ENCODE measurements at places on chromosomes 13 and 19.

DNA sequence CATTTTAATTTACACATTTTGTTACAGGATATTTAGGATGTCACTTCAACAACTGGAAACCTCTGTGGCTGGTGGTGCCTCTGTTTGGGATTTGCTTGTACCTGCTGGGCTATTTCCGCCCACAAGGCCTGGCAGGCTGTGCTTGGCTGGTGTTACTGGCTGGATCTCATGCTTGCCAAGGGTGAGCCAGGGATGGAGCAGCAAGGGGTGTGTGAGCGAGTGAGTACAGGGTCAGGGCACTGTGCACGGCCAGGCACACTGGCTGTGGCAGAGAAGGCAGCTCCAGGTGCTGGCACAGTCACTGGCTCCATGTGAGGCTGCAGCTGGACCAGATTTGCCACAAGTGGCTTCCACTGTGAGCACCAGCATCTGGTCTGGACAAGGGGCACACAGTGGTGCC, 1254.8 kb downstream of the SLITRK5 start:
- DNase-seq, result no peak

GRCh38 chr13:29210676-29211075, 384.8 kb downstream of the SLC7A1 start:
- DNase-seq, result no peak

DNA sequence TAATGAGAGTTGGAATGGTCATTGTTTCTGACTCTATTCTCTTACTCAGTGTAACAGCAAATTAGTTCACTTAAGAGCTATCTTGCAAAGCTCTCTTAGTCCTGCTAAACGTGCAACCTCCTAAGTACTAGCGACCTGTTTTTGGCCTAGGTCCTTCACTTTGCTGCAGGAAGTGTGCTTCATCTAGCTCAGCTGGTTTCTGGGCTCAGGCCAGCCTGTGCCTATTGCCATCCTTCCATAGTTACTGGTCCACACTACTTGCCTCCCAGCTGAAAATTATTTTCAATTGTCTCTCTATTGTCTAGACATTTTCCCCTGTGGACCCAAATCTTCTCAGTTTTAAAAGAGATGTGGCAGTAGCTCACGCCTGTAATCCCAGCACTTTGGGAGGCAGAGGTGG, 561.3 kb downstream of the FGF9 start:
- no peak for DNase-seq

GRCh38 chr13:20397896-20398295, 127.8 kb downstream of the CRYL1 start:
- no peak for DNase-seq

GRCh38 chr19:49136771-49137171, 17.4 kb downstream of the PPFIA3 start:
- DNase-seq, result no peak

GRCh38 chr19:53988981-53989380, 2.5 kb upstream of the CACNG6 start:
- DNase-seq, result no peak

- no peak for DNase-seq
Measured at GRCh38 chr19:13437919-13438618, 68.2 kb downstream of the CACNA1A start.

GRCh38 chr19:2302319-2303210, 5.4 kb downstream of the LINGO3 start:
- peak; percentile 67 for DNase-seq

- DNase-seq, result no peak
Measured at GRCh38 chr19:1991018-1991913, 24.2 kb downstream of the BTBD2 start.

DNA sequence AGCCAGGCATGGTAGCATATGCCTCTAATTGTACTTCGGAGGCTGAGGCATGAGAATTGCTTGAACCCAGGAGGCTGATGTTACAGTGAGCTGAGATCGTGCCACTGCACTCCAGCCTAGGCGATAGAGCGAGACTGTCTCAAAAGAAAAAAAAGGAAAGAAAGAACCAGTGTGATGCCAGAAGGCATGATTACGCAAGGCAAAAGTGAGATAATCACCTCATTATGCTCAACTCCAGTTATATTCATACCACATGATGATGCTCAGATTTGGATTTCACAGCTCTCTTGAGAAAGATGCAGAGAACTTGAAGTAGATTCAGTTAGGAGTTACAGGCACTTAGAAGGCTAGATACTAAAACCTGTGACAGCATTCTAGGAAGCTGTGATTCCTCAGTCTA, 21.8 kb downstream of the RCBTB1 start:
- no peak for DNase-seq

GRCh38 chr19:50925734-50926133, 14.5 kb upstream of the KLK4 start:
- DNase-seq, result no peak

GRCh38 chr13:74289861-74290773, 155.9 kb upstream of the KLF12 start:
- DNase-seq, result peak; percentile 70

- DNase-seq, result peak; percentile 30
Measured at GRCh38 chr13:27619728-27620376, 477 bp downstream of the LNX2 start.

GRCh38 chr13:74115133-74115532, 19.1 kb downstream of the KLF12 start:
- DNase-seq, result no peak

- DNase-seq, result no peak
Measured at GRCh38 chr13:47112205-47112902, 215.5 kb upstream of the HTR2A start.

DNA sequence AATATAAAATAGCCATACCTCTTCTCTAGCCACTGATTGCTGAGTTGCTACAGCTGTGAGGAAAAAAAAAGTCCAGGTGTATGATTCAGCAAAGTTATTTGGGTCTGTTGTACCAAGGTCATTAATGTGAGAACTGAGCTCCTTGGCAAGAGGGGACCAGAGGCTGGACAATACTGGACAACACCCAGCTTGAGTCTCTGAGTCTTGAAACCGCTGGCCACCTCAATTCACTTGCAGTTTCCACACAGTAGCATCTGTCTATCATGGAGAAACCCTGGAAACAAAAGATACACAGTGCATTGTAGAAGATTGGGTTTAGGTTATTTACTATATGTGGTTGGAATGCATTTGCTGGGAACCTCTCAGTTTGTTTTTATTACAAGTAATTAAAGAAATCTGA, 60.4 kb downstream of the WDFY2 start:
- DNase-seq, result no peak

- DNase-seq, result no peak
Measured at GRCh38 chr13:48230541-48230940, 2.5 kb upstream of the ITM2B start.

DNA sequence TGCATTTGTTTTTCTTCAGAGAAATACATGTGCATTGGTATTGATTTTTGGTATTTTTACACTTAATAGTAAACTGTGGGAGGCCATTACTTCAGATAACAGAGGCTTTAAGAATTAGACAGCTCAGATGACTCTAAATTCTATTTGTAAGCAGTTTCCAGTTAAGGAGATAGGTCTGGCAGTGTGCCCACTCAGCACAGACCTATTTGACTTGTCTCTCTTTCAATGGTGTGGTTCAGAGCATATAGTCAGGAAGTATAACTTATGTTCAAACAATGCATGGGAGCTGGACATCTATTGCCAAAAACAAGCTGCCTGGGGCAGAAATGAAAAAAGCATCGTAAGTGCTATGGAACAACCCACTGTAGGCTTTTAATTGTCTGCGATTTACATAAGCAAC, 370.7 kb downstream of the HS6ST3 start:
- no peak for DNase-seq

DNA sequence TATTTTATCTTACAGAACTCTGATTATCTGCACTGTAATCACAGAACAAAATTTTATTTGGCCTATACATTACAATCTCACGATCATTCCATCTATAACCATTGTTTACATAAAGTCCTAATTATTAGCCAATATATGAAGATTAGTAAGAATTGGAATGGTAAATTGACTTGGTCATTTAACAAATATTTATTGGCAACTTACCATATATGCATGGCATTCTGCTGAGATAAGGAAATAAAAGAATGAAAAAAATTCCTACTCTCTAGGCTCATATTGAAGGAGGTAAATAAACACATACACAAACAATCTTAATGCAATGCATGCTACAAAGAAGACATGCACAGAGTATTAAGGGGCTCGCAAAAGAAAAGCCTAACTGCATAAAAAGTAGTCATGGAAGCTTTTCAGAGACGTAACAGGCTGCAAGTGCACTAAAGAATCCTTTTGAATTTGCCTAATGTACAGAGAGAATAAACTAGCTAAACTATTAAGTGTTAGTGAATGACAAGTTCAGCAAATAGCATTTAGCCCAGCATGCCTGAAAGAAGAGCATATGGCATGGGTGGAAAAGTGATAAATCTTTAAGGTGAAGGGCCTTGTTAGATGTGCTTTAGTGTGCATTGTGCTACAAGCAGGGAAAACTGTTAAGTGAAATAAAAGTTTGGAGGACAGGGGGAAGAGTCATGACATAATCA, 1131.1 kb downstream of the PCDH9 start:
- no peak for DNase-seq

DNA sequence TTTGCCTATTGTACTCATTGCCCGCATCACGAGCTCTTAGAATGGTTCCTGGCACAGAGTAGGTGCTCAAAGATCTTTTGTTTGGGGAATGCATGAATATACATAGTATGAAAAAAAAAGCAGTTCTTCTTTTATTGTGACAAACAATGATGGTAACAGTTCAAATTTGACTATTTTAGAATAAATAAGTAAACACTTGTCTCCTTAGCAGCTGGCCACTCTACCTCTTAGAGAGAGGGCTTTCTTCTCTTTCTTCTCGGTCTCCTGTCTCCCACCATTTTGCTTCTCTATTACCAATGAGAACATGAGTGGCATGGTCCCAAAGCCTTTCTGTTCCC, 639 bp upstream of the SLAIN1 start:
- no peak for DNase-seq

DNA sequence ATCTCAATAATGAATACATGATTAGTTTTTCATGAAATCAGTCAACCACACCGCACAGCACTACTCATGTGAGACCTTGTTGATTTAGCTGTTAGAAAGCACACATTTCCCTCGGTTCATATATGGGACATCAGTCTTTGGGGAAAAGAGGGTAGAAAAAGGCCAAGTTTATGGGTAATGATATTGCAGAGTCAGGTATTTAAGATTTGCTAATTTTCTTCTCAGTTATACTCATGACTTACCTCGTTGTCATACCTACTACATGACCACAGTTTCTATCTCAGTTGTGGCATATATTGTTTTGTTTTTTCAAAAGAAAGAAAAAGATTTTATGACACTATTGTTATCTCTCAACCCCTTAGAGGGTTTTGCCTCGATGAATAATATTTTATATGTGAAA, 165.6 kb downstream of the POU4F1 start:
- no peak for DNase-seq

DNA sequence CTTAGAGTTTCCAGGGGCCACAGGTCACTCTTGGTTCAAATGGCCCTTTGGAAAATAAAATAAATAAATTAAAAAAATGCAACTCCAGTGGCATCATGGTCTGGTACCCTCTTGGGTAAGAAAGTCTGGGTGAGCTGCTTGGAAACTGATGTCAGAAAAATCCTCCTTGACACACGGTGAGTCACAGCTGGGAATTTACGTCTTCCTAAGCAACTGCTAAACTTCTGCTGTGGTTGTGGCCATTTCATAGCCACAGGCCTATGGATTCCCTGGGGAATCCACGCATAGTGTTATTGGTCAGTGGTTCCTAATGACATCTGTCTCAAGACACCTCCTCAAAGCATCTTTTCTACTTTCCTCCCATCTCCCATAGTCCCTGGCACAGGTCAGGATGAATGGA, 220.8 kb downstream of the COG6 start:
- DNase-seq, result no peak

DNA sequence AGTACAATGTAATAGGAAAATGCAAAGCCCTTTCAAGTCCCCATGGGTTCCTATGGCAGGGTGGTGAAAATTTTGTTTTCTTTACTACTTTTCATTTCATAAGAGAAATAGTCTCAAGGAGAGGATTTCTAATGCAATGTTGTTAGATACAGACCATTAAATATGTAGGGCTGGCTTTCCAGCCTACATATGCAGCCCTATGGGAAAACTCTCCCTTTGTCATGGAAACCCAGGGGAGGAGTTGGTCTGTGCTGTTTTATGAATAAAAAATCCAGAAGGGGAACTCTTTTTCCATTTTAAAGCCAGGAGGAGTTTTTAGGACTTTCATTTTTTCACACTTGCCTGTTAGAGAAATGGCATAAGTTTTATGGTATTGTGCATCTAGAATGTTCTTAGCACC, 119.6 kb downstream of the DCT start:
- DNase-seq, result no peak
